ENCODE measurements at places on chromosomes 2 and 18.
A peak's percentile ranks its signal among the peaks of the same experiment; 100 is the strongest.

GRCh38 chr2:46034535-46034934 is 262.7 kb upstream of the EPAS1 start:
- DNase-seq = no peak

GRCh38 chr2:47315475-47315874 is 87.5 kb upstream of the MSH2 start:
- no peak for DNase-seq

DNA sequence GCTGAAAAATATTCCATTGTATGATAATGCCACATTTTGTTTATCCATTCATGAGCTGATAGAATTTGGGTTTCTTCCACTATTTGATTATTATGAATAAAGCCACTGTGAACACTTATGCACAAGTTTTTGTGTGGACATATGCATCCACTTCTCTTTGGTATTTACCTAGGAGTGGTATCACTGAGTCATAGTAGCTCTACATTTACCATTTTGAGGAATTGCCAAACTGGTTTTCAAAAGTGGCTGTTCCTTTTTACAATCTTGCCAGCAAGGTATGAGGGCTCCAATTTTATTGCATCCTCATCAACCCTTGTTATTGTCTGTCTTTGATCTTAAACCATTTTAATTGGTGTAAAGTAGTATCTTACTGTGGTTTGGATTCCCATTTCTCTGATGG is 13.3 kb upstream of the EHBP1 start:
- no peak for DNase-seq

GRCh38 chr2:219967247-219968245 is 340.1 kb downstream of the SLC4A3 start:
- DNase-seq = no peak

DNA sequence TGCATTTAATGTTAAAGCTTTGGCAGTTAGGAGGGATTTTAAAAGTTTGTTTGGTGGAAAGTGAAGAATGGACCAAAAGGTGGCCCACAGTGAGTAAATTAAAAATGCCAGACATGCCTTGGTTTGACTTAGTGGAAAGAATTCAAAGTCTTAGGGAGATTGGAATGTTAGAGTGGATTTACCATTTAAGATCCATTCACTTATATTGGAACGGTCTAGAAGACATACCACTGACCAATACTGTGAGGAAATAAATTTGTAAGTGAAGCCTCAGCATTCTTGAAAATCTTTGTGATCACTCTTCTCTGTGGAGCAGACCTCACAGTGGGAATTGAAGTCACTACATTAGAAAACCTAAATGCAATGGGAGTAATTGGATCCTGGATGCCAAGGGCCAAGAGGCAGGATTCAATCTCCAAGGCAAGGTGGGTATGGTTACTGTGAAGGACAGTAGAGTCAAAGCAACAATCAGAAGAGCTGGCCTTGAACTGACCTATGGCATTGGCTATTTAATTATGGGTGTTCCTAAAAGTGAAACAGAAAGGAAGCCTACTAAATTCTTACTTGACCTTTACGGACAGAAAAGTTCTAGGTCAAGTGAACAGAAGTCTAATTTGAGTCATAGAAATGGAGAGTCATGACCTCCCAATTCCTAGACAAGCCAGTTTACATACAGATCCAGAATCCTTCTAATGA is 40.2 kb upstream of the VRK2 start:
- DNase-seq = no peak

DNA sequence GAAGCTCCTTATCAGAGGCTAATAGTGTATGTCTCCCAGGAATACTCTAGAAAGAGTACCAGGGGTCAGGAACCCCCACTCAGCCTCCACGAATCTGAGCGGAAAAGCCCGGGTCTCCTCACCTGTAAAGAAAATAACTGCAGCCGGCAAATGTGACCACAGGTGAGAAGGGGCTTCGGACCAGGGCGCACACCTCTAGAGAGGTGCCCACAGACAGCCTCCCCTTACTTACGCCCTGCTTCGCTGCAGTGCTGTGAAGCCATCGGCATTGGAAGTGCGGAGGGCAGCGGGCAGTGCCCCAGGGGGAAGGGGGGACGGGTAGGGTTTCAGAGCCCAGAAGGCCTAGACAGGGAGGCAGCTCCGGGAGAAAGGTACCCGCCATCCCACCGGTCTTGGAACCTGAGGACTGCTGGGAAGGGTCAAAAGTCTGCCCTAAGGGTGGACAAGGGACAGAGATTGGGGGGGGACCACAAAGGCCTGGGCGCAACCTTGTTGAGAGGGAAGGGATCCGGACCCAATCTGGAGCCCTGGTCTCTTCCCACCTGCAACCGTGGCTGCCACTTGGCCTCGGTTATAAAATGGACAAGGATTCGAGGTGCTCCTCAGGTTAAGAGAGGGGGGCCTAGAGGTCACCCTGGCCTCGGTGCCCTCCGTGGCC is 642 bp upstream of the STEAP3 start:
- DNase-seq = peak; percentile 15

DNA sequence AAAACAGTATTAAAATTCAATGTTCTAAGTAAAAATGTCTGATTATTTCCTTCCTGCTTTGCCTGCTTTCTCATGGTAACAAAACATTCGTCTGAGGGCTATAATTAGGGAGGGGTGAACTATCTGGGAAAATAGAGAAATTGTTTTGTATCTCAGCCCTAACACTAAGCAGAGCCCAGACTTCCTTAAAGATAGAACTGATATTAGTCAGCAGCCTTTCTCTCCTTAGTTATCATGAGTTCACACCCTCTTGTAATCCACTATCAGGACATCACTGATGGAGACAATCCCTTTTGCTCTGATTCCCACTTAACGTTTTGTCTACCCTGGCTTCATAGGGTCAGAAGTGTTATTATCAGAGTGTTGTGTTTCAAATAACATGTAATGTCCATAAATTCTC is 701.1 kb upstream of the ZEB2 start:
- DNase-seq = no peak

DNA sequence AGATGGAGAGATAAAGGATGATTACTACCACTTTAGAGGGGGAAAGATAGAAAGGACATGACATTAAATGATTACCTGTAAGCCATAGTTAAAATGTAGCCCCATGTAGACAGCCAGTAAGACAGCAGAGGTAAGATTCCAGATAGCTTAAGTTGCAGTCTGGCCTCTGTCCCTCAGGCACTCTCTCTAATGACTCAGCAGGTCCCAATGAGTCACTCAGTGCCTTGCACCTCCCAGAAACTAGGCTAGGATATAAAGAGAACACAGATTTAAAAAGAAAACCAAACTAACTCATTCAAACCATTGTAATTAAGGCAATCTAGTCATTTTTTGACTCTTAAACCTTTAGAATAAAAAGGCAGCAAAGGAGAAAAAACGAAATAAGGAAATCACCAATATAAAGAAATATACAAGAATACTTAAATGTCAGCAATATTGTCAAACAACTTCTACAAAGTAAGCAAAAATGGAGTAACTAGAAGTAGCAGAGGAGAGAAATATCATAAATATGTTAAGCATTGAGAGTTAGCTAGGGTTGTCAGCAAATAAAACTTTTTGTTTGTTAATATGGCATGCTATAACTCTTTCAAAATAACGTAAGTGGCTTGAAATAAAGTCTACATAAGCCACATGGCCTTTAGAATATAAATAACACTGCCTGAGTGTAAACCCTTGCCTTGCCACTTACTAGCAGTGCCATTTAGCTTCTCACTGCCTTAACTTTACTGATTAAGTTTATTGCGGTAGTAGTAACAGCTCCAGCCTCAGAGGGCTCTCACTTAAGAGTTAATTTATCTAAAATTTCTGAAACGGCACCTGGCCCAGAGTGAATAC is 48.5 kb downstream of the SOCS6 start:
- DNase-seq = peak; percentile 43

- no peak for DNase-seq
These were observed 42.9 kb upstream of the ASB1 start for GRCh38 chr2:238383743-238384380.

GRCh38 chr2:24050041-24050979 is 769 bp downstream of the FKBP1B start:
- DNase-seq = peak; percentile 64

DNA sequence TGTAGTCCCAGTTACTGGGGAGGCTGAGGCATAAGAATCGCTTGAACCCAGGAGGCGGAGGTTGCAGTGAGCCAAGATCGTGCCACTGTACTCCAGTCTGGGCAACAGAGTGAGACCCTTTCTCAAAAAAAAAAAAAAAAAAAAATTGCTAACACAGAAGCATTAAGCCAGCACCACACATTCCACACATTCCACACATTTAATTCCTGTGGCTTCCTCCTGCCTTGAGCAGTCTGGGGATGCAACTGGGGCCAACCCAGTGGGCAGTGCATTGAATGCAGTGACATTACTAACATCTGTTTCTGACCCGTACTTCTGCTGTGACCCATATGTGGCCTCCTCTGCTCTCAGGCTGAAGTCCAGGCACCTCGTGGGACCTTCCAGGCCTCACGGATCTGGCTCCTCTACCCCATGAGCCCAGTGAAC is 107.0 kb downstream of the BCL2L11 start:
- peak; percentile 60 for DNase-seq

DNA sequence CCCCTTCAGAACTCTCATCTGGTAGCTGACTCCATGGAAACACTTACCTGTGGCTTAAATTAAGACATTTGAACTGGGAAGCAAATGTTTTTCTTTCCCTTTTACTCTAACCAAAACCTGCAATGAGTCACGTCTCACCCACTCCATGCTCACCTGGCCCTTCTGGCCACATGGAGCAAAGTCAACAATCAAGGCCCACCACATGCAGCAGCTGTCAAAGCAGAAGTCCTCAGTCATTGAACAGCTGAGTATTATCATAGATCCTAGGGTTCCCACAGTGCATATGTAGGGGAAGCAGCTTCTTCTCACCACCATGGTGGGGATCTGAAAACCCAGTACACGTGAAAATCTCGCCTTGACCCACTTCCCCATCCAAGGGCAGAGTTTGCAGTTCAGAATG is 12.3 kb upstream of the MEP1B start:
- DNase-seq = no peak

All from GM23338 (cell line).